Aorta (tissue), 5 donors: ENCODE measurements at places on chromosomes 11 and 22. TPM values are rescaled to one million over a fixed set of nuclear protein-coding genes. Genes with fewer than 3 reads are reported as not detected.

Gene DEUP1
- not detected for total RNA-seq

Gene BEST1
- 3.9 TPM for total RNA-seq

Gene KCNQ1
- 11.5 TPM for total RNA-seq

Gene RTL10
- total RNA-seq: 7.7 TPM

Gene CDC45
- total RNA-seq: 0.68 TPM

Gene NUCB2
- 130 TPM for total RNA-seq

Gene E2F8
- 0.63 TPM for total RNA-seq

Gene ACRV1
- not detected for total RNA-seq

Gene WBP2NL
- total RNA-seq: 0.81 TPM

Gene MRGPRF
- total RNA-seq: 108 TPM

Gene PGA4
- 2.6 TPM for total RNA-seq

Gene TNKS1BP1
- total RNA-seq: 169 TPM

DNA sequence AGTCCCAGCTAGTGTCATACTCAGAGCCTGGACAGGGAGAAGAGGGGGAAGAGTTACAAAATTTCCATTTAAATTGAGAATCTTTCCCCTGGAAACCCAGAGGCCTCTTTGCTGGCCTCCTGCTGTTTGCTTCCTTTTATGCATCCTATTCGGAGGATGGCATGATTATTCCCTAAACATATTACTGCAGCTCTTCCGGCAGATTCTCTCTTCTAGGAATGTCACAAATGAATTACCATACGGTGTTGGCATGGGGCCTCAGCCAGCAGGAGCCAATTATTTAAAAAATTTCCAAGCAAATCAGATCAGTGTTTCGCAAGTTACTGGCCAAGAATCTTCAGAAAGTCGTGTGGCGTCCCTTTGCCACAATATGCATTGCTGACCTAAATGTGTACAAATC is 326.7 kb upstream of the NCAM1 start:
- DNase-seq: no peak

- DNase-seq: no peak
Measured at GRCh38 chr22:46748908-46749675, 11.0 kb upstream of the CERK start.

DNA sequence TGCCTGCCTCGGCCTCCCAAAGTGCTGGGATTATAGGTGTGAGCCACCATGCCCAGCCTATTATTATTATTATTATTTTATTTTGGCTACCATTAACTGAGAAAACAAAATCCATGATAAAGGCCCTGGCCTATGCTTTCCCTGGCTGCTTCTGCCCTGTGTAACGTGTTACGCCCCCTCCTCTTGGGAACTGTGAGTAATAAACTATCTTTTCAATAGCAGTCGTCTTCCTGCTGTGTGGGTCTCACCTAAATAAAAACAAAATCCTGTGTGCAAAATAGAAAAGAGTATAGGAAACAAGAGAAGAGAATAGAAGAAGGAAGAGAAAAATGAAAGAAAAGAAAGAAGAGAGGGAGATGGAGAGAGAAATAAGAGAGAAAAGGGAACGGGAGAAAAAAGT is 237.0 kb downstream of the MIAT start:
- DNase-seq: no peak

DNA sequence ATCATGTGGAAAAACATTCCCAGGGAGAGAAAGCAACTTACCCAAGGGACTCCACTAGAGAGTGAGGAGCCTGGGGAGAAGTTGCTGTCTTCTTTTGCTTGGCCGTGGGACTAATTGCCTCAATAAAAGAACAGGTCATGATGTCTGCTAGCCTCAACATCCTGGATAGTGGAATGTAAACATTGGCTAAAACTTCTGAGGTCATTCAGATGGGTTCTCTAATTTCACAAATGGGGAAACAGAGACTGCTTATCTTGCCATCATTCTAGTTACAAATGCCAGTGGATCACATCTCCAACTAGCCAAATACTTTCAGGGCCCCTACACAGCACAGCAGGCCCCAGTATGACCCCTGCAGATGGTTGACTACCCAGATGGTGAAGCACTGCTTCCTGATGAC is 28.4 kb upstream of the PAMR1 start:
- no peak for DNase-seq

- DNase-seq: no peak
Measured at GRCh38 chr11:134126217-134126822, 57.4 kb downstream of the JAM3 start.

GRCh38 chr11:61683961-61684869 is 4.0 kb downstream of the DAGLA start:
- no peak for DNase-seq

DNA sequence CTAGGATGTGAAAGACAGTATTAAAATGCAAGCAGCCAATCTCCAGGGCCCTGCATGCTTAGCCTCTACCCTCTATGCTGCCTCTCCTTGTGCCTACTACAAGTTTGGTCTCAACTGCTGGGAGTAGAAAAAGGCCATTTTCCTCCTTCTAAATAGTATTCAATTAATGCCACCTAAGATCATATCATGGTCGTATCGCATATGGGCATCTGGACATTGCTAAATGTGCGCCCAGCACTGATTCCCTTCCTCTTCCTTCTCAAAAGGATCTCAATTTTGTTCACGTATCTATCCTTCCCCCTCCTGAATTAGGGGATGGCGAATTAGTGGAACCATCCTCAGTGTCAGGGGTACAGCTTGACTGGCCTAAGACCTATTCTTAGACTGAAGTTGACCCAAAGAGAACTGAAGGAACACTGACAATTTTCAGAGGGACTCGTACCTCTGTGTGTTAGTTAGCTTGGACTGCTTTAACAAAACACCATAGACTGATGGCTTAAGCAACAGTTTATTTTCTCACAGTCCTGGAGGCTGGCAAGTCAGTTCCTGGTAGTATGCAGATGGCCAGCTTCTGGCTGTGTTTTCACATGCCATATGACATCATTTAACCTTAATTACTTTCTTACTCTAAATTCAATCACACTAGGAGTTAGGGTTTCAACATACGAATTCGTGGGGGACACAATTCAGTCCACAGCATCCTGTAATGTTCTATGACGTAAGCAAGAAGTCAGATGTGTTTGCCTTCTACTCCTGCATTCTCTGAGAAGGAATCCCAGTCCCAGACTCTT is 8.5 kb upstream of the NUP50 start:
- no peak for DNase-seq

DNA sequence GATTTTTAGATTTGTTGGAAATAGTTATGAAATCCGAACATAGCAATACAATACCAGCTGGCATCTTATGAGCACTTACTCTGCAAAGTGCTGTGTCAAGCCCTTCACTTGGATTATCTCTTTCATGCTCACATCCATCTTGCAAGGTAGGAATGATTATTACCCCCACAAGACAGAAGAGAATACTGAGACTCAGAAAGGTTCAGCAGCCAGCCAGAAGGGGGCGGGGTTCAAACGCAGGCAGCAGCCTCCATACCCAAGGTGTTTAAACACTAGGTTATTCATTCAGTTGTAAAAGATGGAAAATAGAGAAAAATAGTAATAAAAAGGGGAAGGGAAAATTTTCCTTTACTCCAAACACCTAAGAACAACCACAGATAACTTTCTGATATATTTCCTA is 158.5 kb downstream of the CCDC34 start:
- DNase-seq: no peak

DNA sequence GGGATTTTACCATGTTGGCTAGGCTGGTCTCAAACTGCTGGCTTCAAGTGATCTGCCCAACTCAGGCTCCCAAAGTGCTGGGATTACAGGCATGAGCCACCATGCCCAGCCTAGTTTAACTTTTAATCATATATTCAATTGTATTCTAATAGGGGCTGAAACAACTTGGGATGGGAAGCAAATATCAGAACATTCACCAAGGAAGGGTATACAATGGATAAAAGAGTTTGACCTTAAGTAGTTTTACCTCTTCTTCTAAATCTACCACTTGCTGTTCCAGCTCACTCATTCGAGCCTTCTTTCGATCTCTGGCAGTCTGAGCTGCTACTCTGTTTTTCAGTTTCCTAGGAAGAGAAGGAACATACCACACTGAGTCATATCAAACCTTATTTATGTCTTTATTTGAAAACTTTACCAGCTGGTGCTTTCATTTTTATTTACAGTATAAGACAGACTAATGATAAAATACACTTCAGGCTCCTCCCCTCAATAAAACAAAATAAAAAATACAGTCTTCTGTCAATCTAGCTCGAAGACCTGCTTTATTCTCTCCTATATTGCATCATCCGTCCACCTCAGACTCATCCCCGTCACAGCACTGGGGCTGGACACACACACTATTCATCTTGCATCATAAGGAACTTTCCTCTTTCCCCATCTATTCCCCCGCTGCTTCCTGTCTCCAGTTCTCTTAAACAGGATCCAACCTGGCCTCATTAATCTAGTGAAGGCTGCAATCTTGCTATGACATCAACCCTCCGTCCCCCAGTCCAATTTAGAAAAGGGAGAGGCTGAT is 1.4 kb downstream of the XBP1 start:
- peak; percentile 64 for DNase-seq

DNA sequence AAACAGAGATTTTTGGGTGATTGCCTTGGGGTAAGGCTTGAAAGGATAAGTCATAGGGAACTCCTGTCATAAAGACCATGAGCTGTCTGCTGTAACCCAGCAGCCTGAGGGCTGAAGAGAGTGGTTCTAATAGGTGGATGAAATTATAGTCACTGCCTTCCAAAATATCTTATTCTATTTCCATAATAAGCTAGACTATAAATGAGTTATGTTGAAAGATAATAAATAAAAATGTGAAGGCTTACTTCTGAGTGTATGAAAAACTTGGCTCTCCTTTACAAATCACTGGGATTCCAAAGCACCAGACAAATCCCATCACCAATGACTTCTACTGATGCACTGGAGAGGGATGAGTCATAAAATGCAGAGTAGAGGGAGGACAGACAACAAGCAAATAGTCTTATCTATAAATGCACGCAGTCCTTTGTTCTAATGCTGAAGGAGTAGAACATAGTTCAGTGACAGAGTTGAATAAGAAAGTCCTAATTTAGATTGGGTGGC is 775.0 kb upstream of the LRRC4C start:
- DNase-seq: no peak

- no peak for DNase-seq
Measured at GRCh38 chr11:109106151-109106906, 315.7 kb upstream of the C11orf87 start.

DNA sequence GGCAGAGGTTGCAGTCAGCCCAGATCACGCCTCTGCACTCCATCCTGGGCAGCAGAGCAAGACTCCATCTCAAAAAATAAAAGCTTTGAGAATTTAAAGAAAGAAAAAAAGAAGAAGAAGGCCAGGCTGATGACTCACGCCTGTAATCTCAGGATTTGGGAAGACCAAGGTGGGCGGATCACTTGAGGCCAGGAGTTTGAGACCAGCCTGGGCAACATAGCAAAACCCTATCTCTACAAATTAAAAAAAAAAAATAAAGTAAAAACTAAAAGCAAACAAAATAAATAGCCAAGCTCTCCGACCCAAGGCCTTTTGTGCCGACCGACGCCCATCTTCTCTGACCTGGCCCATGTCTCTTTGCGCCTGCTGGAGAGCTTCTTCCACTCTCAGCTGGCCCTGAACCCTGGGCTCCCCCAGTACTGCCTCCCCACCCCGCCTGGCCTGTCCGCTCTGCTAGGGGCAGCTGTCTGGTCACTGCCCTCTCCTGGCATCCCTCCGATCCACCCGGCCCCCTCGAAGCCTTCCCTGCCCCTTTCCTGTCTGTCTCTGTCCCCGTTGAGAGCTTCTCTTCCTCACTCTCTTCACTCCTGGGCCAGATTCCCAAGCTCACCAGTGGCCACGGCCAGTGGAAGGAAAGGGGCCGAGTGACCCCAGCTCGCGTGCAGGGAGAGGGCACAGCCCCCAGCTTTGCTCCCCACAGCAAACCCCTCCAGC is 4.8 kb upstream of the LSP1 start:
- no peak for DNase-seq

- DNase-seq: no peak
Measured at GRCh38 chr11:19398772-19399527, 158.2 kb upstream of the E2F8 start.

- no peak for DNase-seq
Measured at GRCh38 chr11:776263-776560, 1.1 kb downstream of the GATD1 start.

- no peak for DNase-seq
Measured at GRCh38 chr11:71294846-71295600, 42.6 kb upstream of the SHANK2 start.

- DNase-seq: no peak
Measured at GRCh38 chr11:62801071-62801470, 4.2 kb downstream of the NXF1 start.

DNA sequence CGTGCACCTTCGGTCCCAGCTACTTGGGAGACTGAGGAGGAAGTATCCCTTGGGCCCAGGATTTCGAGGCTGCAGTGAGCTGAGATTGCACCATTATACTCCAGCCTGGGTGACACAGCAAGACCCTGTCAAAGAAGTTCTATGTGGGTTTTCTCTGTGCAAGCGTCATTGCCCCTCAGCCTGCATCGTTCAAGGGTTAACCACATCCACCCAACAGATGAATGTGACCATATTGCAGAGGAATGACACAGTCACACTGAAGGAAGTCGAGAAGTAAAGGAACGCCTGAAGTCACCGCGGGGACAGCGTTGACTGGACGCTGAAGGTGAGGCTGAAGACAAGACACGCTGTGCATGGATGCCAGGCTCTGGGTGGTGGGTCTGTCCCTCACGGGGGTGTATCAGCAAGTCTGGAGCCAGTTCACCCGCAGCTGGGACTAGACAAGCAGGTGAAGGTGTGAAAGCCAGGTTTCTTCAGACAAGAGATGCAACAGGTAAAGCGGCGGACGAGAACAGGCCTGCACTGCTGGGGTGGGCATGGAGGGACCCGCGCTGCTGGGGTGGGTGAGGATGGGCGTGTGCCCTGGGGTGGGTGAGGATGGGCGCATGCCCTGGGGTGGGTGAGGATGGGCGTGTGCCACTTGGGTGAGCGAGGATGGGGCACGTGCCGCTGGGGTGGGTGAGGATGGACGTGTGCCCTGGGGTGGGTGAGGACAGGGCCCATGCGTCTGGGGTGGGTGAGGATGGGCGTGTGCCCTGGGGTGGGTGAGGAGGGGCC is 36.5 kb upstream of the TOLLIP start:
- DNase-seq: no peak

GRCh38 chr11:47509077-47509536 is 43.8 kb downstream of the CELF1 start:
- no peak for DNase-seq

DNA sequence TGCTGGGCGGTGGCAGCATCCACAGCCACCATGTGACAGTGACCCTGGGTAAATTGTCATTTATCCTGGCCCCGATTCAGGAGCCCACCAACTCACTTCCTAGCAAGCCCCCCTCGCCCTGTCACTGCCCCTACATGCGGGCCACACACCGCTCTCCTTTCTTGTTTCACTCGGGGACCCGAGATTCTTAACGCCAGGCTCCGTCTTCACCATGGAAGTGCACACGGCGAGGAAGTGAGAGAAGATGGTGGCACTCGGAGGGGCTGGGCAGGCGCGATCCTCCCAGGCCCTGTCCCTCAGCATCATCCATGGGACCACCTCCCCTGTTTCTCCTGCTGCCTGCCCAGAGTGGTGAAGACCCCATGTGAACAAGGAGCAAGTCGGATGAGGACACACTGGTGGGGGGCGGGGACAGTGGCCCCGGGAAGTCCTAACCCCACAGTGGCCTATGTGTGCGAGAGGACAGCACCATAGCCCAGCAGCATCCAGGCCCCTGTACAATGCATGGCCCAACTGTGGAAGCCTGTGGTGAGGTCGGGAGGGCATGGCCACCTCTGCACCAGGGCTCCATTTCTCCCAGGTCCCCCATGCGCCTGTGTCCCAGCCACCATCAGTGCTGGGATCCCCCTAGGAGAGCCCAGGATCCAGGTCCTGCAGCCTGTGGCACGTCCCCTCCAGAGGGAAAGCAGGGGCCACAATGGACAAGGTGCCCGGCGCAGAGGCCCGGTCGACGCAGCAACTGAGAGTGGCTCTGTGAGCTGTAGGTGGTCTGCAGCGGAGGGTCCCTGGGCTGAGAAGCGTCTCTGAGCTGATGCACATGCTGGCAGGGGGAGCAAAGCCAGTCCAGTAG is 262.8 kb downstream of the BRD1 start:
- no peak for DNase-seq
